ENCODE measurements at places on chromosomes 3 and 15.

DNA sequence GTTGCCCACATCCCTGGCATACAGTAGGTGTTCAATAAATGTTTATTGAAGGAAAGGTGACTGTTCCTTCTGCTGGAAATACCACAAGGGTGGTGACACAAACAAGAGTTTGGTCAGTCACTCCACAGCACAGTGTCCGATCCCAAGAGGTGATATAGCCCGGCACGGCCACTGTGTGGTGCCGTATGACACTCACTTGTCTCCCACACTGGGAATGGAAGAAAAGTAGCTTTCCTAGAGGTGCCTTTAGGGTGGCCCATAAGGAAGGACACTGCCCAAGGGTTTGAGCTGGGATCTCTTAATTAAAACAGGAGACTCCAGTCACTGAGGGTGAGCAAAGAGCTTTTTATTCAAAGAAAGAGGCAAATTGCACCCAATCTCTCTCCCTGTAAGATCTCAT, 40.5 kb downstream of the TGM4 start:
- DNase-seq: no peak

DNA sequence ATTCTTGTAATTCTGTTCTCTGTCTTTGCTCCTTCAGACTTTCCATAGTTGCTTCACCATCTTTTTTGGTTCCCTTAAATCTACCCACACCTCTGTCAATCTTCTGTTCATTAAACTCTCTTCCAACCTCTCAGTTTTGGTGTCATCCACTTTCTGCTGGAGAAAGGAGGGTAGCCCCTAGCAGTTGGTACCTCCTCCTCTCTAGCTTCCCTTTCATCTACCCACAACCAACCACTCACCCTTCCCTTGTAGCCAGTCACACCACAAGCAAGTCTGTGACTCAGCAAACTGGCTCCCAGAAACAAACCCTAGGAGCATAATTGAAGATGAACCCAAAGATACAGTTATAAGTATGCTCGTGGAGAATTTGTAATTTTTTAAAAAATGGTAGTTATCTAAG, 318.6 kb downstream of the FHIT start:
- DNase-seq: no peak

DNA sequence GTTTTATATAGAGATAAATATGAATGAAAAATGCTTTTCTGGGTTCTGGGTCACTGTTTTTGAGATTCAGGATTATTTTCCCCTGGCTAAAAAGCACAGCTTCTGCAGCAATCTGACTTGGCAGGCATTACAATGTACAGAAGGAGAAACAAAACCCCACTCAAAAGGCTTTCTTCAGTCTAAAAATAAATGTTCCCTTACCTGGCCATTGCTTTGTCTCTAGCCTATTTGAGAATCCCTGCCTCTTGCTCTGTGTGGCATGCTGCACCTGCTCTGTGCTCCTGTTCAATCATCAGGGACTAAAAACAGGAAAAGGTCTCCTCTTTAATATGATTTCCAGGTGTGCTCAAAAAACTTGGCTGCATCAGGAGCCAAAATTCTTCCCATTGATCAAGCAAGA, 187.4 kb upstream of the STAC start:
- DNase-seq: no peak

DNA sequence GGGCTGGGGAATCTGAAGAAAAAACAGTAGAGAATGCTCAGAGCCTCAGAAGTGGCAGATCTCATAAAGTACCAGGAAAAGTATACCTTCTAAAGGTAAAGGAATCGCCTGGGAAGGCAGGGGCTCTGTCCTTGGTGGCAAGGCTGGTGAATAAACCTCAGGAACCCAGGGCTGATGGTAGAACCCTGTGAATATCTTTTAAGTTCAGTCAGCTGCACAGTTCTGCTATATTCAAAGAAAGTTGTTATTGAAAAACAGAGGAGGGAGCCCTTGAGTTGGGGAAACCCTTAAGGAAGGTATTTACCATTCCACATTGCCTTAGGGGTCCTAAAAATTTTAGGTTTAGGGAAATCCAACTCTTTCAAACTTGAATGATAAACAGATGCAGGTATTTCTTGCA, 31.2 kb downstream of the ZPLD1 start:
- DNase-seq: peak; percentile 53

- DNase-seq: no peak
Measured at GRCh38 chr3:62926494-62926893, 51.3 kb upstream of the CADPS start.

DNA sequence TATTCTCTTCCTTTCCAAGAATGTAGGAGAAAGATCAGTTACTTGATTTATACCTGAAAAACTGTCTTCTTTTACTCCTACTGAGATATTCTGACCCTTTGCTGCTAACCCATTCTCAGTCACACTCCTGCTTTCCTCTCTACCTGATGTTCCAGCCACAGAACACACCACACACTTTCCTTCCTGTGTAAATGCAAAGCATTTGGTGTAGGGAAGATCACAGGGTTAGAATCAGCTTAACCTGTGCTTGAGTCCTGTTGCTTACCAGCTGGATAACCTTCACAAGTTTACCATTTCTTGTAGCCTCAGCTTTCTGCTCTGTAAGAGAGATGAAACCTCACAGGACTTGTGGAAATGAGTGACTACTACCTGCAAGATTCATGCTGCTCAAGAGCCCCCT, 489.8 kb upstream of the GOLIM4 start:
- no peak for DNase-seq

GRCh38 chr15:85404918-85405866, 24.8 kb downstream of the AKAP13 start:
- DNase-seq: no peak

DNA sequence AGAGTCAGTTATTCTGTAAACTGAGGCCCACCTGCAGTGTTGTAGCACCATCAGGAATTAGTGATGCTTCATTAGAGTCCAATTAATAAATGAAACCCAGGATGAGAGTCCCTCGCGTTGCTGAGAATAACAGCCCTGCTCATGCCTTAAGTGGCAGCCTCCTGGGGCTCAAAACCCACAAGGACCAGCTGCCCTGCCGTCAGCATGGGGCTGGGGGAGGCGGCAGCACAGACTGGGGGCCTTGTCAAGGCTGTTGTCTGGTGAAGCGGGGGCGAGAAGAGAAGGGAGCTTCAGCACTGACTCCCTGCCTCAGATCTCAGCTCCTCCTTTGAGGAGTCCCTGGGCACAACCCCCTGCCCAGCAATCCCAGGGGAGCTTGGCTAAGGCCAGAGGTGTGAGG, 21.0 kb downstream of the CCDC33 start:
- no peak for DNase-seq

GRCh38 chr15:68809517-68809916, 11.2 kb downstream of the ANP32A start:
- DNase-seq: no peak

- peak; percentile 77 for DNase-seq
Measured at GRCh38 chr15:56243163-56244037, at the start of gene RFX7. Gene RFX7 (minus strand): TSS chr15:56243879. CDS start chr15:56243285, 594 bp downstream.

GRCh38 chr3:149366941-149367840, 10.3 kb downstream of the TM4SF1 start:
- DNase-seq: no peak

GRCh38 chr15:33013827-33014445, 180.6 kb downstream of the FMN1 start:
- no peak for DNase-seq

GRCh38 chr3:58555203-58555602, 18.2 kb upstream of the ACOX2 start:
- no peak for DNase-seq

- no peak for DNase-seq
Measured at GRCh38 chr3:40911264-40911663, 288.0 kb upstream of the CTNNB1 start.

GRCh38 chr3:127822041-127822681, at the start of gene MGLL:
Gene MGLL (minus strand): TSS chr3:127822515. CDS start chr3:127822318, 197 bp downstream.
- no peak for DNase-seq

DNA sequence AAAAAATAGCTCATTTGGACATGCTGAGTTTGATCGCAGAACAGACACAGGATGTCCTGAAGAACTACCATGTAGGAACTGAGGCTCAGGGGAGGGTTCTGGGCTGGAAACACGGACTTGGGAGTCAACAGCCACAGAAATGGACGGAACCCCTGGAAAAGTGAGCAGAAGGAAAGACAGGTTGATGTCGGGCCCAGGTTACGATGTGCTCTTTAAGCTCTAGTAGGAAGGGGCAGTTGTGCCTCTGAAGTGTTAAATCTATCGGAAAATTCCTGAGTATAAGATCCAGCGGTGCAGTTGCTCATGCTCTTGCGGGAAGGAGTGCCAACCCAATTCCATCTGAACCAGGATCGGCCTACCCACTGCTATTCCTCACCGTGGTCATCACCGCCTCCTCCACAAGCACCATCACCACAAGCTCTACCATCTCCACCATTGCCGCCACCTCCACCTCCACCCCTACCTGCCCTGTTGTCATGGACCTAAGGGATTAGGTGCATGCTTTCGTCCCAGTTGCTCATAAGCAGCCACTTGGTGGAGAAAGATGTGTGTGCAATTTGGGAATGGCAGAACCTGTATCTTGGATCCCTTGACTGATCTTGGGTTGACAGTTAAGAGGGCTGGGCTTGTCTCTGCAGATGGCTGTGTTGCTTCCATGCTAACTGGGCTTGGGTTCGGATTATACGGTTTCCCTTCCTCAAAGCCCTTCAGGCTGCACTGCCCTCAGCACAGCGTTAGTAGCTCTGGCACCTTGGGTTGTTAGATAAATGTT, 108.5 kb downstream of the ASB7 start:
- DNase-seq: no peak

DNA sequence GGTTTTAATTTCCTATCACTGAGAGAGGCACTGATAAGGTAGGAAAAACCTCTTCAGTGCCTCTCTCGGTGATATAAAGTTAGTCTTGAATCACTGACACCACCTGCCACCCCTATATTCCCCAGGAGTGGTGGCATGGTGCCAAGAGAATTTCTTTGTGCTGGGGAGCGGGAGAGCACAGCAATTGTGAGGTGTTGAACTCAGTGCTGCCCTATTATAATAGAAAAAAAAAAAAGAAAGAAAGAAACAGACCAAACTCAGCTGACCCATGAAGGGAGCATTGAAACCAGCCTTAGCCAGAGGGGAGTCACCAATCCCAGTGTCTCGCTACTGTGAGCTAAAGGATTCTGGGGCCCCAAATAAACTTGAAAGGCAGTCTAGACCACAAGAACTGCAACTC, 201.4 kb upstream of the STT3B start:
- DNase-seq: peak; percentile 66

DNA sequence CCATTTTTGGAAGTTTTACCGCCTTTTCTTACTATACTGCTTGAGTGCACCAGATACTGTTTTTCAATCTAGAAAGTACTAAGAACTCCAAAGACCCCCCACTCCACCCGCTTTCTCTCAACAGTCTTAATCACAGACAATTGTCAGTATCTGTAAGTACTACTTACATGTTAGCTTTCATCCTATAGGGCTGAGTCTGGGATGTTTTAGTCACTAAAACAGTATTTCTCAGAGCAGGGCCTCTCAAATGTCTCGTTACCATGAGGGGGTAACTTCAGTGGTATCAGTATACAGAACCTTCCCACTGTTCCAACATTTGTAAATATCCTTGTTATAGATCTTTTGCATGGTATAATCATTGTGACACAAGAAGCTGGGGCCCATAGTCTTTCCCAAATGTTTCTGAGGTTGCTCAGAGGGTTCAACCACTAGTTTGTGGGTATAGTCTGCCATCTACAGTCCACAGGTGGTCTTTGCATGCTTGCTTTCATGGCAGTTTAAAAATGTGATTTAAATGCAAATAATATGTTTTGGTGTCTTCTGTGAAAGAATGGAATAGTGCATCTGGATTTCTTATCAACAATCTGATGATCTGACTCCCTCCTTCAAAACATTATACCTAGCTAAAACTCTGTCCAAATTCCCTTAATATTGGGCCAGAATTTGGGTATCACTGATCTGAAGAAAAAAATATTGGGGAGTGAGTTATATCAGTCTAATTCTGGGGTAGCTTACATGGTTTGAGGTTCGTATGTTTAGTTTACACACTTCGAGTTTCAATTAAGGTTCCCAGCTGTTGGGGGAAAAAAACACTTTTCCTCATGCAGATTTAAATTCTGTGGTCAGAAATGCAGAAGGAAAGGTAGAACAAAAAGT, 18.0 kb upstream of the DNAJC13 start:
- peak; percentile 29 for DNase-seq

- no peak for DNase-seq
Measured at GRCh38 chr3:58725326-58725853, 58.8 kb upstream of the FAM3D start.

- no peak for DNase-seq
Measured at GRCh38 chr3:15659254-15659975, 57.9 kb downstream of the BTD start.

- DNase-seq: no peak
Measured at GRCh38 chr15:93417156-93417555, 328.1 kb upstream of the RGMA start.

DNA sequence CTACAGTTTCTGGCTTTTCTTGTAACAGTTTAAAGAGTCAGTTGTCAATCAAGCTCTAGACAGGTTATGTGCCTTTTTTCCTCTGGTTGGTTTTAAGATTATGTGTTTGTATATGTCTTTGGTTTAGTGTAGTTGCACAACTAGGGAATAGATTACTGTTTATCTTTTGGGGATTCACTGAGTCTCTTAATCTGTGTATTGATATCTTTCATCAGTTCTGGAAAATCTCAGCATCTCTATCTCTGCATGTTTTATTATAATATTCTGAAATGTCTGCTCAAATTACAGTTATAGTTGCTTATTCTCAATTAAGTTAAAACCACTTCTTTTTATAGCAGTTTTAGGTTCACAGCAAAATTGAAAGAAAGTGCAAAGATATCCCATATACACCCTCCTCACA, 14.3 kb downstream of the DUT start:
- DNase-seq: no peak

DNA sequence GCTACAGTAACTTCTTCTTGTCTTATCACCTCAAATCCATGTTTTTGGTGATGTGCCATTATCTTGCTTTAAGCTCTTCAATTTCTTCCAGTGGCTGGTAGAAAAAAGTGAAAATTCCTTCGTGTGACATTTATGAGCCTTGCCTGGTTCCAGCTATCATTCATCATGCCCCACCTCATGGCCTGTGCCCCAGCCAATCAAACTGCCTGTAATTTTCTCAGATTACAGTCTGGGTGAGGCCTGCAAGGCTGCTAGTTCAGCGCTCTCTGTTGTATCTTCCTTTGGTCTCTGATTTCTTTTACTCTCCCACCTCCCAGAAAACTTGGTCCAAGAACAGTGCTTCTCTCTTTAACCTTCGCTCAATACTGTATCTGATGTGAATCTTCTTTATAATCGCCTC, 249.3 kb upstream of the ZNF717 start:
- DNase-seq: no peak

- no peak for DNase-seq
Measured at GRCh38 chr3:151875759-151876158, 2.3 kb downstream of the SUCNR1 start.

- DNase-seq: no peak
Measured at GRCh38 chr3:67006460-67006859, 8.4 kb downstream of the KBTBD8 start.

GRCh38 chr3:52982839-52983238, 63.0 kb downstream of the SFMBT1 start:
- DNase-seq: no peak

- peak; percentile 15 for DNase-seq
Measured at GRCh38 chr3:10983219-10983916, 9.2 kb upstream of the SLC6A1 start.

GRCh38 chr3:13495921-13496723, 16.0 kb downstream of the HDAC11 start:
- peak; percentile 20 for DNase-seq

GRCh38 chr15:25568751-25569150, 129.9 kb upstream of the UBE3A start:
- DNase-seq: no peak
